SK-N-SH treated with all-trans-retinoic acid at 6 μM for 48 hours (cell line): ENCODE measurements at places on chromosomes 11 and 22.

DNA sequence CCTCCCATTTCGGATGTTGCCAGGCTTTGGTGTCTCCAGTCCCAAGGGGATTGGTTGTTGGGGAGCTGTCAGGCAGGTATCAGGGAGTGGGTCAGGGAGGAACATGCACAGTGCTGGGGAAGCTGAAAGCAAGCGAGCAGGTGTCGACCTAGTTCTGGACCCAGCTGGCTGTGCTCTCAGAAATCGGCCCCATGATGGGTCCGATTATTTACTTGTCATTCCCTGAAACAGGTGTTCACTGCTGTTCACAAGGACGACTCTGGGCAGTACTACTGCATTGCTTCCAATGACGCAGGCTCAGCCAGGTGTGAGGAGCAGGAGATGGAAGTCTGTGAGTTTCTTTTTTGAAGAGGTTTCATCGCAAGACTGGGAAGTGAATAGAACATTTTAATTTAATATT is 76.8 kb downstream of the JAM3 start:
- ATAC-seq = no peak

DNA sequence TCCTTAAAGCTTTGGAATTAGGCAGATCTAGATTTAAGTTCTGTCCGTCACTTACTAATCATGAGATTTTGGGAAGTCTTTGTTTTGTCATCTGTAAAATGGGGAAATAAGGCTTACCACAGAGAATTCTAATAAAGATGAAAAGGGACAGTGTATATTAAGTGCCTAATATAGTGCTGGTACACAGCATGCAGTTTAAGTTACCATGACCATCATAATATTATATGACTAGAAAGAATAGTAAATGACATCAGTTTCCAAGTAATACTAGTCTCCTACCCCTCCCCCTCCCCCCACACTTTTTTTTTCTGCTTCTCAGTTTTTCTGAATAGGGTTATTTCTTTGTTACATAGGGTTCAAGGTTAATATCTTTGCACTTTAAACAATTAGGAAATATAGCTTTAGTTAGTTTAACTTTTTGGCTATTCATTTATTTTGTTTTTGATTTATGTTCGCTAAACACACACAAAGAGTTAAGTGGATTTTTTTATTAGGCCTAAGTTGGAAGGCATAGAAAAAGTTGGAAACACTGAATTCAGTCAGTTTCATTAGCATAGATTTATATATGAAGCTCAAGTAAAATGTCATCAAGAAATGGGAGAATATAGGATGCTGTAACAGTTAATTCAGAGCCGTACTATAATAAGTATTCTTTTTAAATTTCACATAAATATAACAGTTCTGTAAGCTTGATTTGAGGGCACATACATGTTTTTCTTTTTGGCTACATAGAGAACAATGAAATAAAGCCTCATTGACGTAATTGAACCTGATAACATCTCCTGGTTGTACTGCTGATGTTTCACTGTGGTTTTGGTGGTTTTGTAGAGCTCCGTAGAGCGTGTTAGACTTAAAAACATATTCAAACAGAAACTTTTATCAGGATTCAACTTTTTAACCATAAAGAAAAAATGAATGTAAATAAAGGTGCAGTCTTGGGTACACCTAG is 121.2 kb downstream of the PDE3B start:
- peak; percentile 48; the same call in 1 of the 3 replicates for ATAC-seq

- no peak for ATAC-seq
Observed at GRCh38 chr11:61164606-61165424, 3.6 kb upstream of the VPS37C start.

DNA sequence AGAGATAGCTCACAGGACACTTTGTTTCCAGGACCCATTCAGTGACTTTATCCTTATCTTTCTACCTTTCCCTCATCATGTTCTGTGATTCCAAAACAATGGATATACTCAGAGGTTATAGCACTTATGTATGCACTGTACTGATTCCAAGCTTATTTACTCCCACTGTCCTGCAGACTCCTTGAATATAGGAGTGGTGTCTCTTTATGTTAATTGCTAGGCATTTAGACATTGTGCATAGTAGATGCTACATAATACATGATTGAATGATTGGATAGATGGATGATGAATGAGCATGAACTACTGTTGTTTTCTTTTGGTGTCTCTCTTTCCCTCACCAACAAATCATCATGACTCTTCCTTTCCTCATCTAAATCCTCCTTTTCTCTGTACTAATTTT is 279.1 kb upstream of the RAG2 start:
- no peak for ATAC-seq

DNA sequence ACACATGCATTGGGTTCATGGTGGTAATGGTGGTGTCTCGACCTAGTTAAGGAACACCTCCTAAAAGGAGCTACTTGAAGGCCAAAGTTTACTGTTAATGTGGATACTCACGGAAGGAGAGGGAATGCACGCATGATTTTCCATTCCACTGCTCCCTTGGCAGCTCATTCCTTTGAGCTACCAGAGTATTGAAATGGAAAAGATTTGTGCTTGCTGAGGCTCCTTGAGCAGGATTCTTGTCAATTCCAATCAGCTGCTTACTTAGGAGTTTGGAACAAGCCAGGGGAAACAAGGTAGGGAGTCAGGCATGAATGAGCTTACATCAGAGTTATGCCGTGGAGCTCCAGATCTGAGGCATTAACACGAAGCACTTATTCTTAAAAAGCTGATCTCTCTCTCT is 108.8 kb downstream of the GRIA4 start:
- ATAC-seq = no peak

DNA sequence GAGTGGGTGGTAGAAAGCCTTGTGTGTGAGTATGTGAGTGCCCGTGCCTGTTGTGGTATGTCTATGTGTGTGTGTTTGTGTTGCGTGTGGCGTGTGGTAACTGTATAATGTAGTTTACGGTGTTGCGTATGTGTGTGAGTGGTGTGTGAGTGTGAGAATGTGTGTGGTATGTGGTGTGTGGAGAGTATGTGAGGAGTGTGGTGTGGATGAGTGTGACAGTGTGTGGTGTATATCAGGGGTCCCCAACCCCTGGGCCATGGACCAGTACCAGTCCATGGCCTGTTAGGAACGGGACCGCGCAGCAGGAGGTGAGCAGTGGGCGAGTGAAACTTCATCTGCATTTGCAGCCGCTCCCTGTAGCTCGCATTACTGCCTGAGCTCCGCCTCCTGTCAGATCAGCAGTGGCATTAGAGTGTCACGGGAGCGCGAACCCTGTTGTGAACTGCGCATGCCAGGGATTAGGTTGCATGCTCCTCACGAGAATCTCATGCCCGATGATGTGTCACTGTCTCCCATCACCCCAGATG is 5.7 kb downstream of the UPK3A start:
- no peak for ATAC-seq

DNA sequence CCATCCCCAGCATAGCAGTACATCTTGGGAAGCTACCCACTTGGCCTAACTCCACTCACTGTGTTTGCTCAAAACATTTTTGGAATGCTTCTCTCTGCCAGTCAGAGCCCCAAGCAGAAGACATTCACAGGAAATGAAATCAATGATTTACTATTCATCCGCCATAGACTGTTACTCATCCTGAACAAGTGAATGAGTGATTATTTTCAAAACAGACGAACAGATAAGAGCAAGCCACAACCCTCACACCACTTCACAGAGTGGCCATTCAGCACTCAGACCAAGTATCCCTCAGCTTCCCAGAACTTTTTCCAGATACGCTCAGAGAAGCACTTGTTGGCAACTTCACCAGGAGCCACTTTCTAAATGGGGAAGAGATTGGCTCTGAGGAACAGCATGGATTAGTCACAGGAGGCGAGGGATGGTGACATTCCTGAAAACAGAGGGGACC is 13.0 kb upstream of the UBASH3B start:
- peak; percentile 92 for ATAC-seq

- ATAC-seq = no peak
Observed at GRCh38 chr11:57251037-57251436, 14.0 kb upstream of the APLNR start.

DNA sequence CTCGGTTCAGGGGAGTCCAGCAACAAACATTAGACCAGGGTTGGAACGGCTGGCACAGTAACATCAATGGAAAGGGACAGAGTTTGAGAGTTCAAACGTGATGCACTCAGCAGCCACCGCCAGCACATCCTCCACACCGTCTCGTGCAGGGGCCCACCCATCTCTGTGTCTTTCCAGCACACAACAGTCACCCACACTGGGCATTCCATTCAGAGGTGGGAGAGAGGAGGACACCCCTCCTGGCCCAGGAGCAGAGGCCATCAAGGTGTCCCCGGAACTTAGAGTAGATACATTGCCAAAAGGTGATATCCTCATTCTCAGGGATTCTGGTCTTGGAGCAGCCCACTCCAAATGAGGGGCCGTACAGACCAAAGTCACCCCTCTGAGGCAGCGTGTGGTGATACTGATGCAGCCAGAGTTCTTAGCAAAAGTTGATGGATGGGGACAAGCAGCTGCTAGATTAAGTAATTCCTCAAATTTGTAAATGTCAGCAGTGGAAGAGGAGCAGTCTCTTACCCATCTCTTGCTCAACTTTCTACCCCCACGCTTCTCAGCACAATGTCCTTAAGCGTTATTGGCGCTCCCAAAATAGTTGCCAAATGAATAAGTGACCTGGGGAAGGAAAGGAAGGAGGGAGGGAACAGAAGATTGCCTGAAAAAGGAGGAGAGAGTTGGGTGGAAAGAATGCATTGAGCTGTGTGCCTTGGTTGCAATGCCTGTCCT is 5.5 kb downstream of the SNAP29 start:
- no peak for ATAC-seq

GRCh38 chr22:24753914-24754313 is 20.6 kb downstream of the PIWIL3 start:
- no peak for ATAC-seq

DNA sequence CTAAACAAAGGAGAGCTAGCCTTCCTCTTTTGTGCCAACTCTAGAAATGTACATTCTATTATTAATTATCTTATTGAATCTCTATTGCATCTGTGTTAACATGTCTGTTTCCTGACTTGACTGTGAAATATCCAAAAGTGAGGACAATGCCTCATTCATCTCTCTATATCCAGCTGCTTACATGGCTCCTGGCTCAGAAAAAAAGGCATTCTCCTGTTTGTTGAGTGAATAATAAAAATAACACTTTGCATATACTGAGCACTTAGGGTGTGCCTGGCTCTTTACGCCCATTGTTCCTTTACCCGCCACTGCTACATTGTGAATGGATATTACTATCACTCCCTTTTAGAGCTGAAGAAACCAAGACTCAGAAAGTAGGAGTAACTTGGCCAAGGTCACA is 19.9 kb downstream of the NRXN2 start:
- ATAC-seq = no peak

GRCh38 chr11:4375431-4376140 is 7.4 kb upstream of the OR52B4 start:
- ATAC-seq = no peak

GRCh38 chr11:128609785-128610184 is 22.4 kb upstream of the ETS1 start:
- ATAC-seq = no peak

- no peak for ATAC-seq
Observed at GRCh38 chr11:70207531-70208131, 4.5 kb downstream of the FADD start.

DNA sequence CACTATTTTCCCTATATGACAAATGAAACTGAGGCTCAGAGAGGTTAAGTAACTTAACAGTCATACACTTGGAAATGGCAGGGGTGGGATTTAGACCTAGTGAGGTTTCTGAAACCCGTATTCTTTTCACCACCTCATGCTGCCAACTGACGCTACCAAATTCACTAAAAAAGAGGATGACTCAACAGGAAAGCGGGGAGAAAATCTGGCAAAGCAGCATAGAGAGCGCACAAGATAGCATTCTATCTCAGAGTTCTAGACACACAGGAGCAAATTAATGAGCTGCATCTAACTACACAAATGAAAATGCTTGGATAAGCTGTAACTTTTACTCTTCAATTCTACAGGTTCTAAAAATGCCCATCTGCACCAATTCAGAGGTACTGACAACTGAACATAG is 136.4 kb downstream of the RBFOX2 start:
- peak; percentile 83 for ATAC-seq

- no peak for ATAC-seq
Observed at GRCh38 chr11:102589047-102589459, 36.1 kb downstream of the MMP20 start.

- ATAC-seq = peak; percentile 51
Observed at GRCh38 chr11:67060111-67060522, 3.5 kb downstream of the RHOD start.

DNA sequence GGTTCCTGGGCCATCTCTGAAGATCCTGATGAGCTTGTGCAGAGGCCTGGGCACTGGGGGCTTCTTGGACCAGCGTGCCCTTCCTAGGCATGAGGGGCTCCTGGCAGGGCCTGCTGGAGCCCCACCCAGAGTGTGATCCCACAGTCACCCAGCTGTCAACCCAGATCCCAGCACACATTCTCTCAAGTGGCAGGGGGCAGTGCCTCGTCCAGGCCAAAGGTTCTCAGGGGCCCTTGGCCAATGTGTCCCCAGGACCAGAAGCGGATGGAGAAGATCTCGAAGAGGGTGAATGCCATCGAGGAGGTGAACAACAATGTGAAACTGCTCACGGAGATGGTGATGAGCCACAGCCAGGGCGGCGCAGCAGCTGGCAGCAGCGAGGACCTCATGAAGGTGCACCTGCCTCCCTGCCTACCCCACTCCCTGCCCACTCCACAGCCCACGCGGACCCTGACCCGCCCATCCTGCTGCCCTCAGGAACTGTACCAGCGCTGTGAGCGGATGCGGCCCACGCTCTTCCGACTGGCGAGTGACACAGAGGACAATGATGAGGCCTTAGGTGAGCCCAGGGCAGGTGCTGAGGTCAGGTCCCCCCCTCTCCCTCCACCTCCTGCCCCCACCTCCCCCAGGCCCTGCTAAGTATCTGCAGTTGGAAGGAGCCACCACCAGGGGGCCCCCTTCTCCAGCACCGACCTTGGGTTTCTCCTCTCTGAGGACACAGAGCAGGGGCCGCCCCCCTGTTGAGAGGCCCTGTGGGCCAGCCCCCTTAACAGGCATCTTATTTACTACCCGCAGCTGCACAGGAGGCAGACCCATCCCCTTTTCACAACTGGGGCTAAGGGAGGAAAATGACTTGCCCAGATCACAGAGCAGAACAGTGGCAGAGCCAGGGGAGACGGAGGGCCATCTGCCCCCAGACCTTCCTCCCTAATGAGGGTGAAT is 14.7 kb downstream of the GGA1 start:
- ATAC-seq = peak; percentile 87

DNA sequence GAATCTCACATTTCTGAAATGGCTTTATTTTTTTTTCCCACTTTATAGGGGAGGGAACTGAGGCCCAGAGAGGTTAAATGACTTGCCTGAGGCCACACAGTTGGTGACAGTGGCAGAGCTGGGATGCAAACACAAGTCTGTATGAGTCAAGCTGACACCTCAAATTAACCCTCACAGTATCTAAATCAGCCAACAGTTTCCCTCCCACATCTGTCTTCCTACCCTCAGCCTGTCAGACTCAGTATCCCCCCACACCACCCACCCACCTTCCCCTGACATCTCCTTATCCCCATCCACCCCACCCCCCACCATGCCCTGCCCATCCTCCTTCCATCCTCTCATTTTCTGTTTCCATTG is 95.2 kb downstream of the TP53I11 start:
- ATAC-seq = no peak
